ENCODE measurements at places on chromosomes 6 and 20. TPM values are rescaled to one million over a fixed set of nuclear protein-coding genes. Genes with fewer than 3 reads are reported as not detected.

Gene PTCHD4
- 1.1 TPM for total RNA-seq

Gene LY6G5B
- total RNA-seq, result 10.2 TPM

DNA sequence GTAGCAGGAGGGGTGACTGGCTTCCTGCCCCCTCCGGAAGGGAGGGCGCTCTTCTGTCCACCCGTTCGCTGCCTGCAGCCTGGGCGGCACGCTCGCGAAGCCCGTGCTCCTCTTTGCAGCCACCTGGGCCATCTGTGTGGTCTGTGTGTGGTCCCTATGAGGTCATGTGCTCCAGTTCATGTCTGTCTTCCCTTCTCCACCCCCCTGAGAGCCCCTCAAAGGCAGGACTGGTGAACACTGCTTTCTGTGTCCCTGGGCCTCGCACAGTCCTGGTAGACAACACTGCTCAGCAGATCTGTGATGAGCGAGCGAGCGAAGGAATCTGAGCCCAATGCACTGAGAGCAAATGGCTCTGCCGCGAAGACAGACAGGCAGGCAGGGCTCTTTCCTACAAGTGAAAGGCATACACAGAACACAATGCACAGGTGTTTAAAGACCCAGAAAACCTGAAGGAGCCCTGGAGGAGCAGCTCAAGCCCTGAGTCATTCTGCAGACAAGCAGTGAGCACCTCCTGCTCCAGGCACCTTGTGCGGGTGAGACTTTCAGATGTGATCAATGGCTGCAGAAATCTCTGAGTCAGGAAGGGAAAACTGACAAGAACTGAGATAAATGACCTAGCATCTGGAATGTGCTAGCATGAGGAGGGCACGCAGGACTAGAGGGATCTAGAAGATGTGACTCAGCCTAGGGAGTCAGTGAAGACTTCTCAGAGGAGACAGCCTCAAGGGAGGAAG lies 27.1 kb downstream of the PPP1R3G start:
- no peak overlapping the region for H3K27ac ChIP-seq
- H3K4me3 ChIP-seq, result no peak overlapping the region
- H3K4me1 ChIP-seq, result peaks cover 4% of the 10 kb centered on the region
- no peak for DNase-seq
- no peaks in the 10 kb centered on the region for H3K27me3 ChIP-seq
- peaks cover 2% of the 10 kb centered on the region for H3K36me3 ChIP-seq

DNA sequence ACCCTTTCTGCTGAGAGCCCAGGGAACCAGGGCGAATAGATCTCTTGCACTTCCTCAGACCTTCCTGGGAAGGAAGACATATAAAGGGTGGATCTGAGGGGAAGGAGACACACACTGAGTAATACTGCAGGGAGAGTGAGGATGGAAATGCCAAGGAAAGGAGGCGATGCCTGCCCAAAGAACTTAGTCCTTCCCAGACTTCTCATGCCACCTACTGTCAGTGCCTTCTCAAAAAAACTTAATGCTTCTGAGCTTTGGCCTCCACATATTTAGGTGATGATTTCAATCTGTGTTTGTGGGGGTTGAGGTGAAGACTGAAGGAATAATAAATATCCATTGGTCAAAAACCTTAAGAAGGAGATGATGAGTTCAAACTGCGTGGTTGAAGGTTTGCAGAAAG lies 9.7 kb downstream of the BTN3A1 start:
- H3K27me3 ChIP-seq, result no peaks in the 10 kb centered on the region
- H3K36me3 ChIP-seq, result peaks cover 2% of the 10 kb centered on the region
- H3K4me1 ChIP-seq, result peaks cover 9% of the 10 kb centered on the region
- H3K4me3 ChIP-seq, result no peak overlapping the region
- H3K27ac ChIP-seq, result no peak overlapping the region

- H3K27ac ChIP-seq, result no peak overlapping the region
- no peaks in the 10 kb centered on the region for H3K36me3 ChIP-seq
- DNase-seq, result no peak
- no peak overlapping the region for H3K4me3 ChIP-seq
Measured at GRCh38 chr6:94414041-94414440, 994.7 kb upstream of the EPHA7 start.

- H3K4me1 ChIP-seq, result peaks cover 33% of the 10 kb centered on the region
- H3K4me3 ChIP-seq, result peak overlapping the region; percentile 93
- peak overlapping the region; percentile 97 for H3K27ac ChIP-seq
- DNase-seq, result no peak
- peaks cover 19% of the 10 kb centered on the region for H3K36me3 ChIP-seq
Measured at GRCh38 chr20:35283441-35284266, 918 bp downstream of the EIF6 start.

All from chondrocyte (in vitro differentiated cells).